Naive thymus-derived CD8-positive, alpha-beta T cell (primary cell): ENCODE measurements at places on chromosomes 2 and 18. TPM values are rescaled to one million over a fixed set of nuclear protein-coding genes. Genes with fewer than 3 reads are reported as not detected.

- no peak for DNase-seq
These were observed 63.1 kb upstream of the TMEM178A start for GRCh38 chr2:39602616-39603015.

DNA sequence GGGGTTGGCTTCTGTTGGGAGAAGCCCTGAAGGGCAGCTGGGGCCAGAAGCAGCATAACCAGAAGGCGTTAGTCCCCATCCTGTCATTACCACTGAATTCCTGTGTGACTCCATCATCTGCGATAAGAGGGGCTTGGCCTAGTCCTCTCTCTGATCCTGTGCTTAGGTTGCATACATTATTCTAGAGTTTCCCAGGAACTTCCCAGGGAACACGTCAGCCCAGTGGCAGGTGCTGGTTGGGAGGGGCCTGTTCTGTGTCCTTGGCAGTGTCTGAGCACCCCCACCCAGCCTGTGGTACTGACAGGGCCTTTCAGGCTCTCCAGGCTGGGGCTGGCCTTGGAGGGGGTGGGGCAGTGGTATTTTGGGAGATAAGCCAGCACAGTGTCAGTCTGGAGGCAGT lies 4.5 kb upstream of the TOGARAM2 start:
- DNase-seq, result no peak

- DNase-seq, result no peak
These were observed 270.8 kb upstream of the UBE2E3 start for GRCh38 chr2:180709392-180710145.

- no peak for DNase-seq
These were observed 109.1 kb downstream of the KCNH7 start for GRCh38 chr2:162729469-162729868.

DNA sequence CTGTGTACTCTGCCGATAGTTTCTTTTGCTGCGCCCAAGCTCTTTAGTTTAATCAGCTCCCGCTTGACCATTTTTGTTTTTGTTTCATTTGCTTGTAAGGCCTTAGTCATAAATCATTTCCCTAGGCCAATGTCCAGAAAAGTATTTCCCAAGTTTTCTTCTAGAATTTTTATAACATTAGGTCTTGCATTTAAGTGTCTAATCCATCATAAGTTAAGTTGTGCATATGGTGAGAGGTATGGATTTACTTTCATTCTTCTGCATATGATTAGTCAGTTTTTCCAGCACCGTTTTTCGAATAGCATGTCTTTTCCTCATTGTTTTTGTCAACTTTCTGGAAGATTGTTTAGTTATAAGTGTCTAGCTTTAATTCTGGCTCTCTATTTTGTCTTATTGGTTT lies 484.8 kb upstream of the CNTNAP5 start:
- no peak for DNase-seq

DNA sequence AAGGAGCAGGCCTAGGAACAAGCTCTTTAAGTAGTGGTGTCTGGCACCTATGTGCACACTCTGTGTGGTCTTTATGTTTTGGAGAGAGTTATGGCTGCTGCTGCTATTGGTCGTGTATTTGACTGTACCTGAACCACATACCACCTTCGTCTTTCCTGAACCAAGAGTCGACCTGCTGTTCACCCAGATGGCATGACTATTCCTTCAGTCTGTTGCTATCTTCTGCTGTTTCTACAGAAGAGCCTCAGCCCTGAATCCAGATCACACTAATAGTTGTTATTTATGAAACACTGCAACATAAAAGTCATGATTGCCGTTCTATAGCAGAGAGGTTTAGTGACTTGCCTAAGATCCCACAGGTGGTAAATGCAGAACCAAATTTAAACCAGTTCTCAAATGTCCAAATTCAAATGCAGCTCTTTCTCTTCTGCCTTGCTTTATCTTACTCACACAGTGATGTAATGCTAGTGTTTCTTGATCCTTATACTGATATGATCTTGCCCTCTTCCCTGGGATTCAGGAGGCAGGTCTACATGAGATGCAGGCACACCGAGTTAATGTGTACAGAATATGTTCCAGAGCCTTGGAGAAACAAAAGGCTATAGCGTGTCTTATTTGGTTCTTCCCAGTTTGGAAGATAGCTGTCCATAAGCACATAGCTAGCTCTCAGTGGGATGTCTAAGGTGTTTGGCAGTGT lies 122.1 kb upstream of the FOSL2 start:
- no peak for DNase-seq

DNA sequence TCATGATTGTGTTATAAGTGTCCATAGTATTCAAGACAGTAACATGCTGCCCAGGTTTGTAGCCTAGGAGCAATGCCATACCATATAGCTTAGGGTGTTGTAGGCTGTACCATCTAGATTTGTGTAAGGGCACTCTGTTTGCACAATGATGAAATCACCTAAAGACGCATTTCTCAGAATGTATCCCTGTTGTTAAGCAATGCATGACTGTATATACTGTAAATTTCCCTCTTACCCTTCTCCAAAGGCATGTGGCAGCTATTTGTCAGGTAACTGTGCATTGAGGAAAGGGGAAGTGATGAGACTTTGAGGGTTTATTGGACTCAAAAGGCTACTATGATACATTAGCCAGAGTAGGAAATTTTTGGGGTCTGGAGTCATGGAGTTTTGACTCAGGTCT lies 180.8 kb downstream of the VAPA start:
- DNase-seq, result no peak

DNA sequence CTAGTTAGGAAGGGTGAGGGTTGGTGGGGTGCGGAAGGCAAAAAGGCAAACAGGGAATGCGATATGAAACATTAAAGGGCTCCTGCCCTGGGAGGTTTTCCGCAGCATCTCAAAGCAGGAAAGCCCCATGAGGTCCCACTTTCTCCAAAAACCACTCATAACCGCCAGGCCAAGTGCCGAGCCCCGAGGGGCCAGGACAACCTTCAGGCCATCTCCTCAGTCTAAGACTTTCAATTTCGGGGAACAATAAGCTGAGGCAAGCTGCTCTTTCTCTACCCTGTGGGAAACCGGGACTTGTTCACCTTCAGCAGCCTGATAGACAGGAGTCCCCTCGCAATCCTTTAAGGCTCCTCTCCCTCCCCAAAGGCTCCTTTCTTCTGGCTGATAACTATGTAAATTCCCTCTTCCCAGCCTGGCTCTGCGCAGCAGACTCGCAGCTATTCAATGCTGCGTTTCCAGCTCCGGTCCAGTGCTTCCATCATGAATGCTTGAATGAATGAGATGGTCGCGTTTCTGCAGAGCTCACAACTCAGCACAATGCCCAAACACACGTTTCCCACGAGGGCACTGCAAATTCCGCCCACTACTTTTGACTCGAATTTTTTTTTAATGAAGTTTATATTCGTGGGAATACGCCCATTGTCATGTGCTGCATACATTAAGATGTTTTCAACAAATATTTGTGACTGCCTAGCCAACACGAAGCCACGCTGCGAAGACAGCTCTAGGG lies 1.4 kb downstream of the LAMA1 start:
- no peak for DNase-seq

DNA sequence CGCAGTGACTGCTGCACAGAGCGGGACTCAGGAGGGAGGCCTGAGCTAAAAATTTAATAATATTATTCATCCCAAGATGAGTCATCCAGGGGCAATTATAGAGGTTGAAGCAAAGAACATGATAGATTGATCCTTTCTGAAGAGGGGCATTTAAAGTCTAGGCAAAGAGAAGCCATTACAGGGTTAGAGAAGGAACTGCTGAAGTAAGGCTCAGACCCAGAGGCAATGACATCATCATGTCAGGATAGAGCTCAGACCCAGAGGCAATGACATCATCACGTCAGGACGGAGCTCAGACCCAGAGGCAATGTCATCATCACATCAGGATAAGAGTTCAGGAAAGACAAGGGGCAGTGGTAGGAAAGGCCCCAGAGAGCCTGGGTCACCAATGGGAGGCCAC lies 184.0 kb downstream of the TMEM18 start:
- no peak for DNase-seq

DNA sequence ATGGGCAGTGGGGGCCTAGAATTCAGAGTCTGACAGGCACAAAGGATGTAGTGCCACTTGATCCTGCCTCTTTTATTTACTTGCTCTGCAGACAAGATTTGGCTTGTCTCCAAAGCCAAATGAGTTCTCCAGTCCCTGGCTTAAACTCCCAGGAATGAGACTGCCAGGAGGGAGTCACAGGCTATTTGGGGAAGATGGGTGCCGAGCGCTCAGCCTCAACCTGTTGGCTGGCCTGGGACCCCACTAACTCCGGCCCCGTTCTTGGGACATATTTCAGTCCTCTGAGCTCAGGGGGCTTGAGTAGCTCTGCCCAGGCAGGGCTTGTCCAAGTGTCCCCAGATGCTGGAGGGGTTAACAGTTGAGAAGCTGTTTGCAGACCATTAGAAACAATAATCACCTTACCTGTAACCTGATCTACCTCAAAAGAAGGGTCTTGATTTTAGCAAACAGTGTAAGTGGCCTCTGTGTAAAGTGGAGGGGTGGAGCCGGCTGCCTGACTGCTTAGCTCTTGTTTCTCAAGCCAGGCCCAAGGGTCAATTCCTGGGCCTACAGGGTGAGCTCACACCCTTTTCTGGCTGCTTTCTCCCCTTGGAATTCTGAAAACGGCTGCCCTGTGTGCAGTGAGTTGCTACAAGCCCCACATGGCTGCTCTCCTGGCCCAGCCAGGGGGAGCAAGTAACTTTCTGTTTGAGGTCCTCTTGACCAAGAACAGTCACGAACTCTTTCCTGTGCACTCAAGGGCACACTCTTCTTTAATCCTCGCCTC lies 27.1 kb upstream of the FZD5 start:
- no peak for DNase-seq

GRCh38 chr2:240436683-240437550 lies 1.5 kb downstream of the GPC1 start:
- DNase-seq, result peak; percentile 4

GRCh38 chr2:46310446-46310845 lies 13.2 kb downstream of the EPAS1 start:
- DNase-seq, result no peak

- DNase-seq, result no peak
These were observed 5.3 kb downstream of the AGAP1 start for GRCh38 chr2:235498946-235499812.

The NCOA1 gene
- total RNA-seq, result 44.8 TPM

The CHMP3 gene
- total RNA-seq, result 93.2 TPM

The PAIP2B gene
- 12.2 TPM for total RNA-seq

The LHCGR gene
- not detected for total RNA-seq

The AGBL5 gene
- total RNA-seq, result 15.8 TPM

The GCG gene
- not detected for total RNA-seq

The KIF5C gene
- 8.0 TPM for total RNA-seq

The ERICH2 gene
- total RNA-seq, result not detected
